Fibroblast of lung (primary cell): ENCODE measurements at places on chromosomes 11 and 22.

DNA sequence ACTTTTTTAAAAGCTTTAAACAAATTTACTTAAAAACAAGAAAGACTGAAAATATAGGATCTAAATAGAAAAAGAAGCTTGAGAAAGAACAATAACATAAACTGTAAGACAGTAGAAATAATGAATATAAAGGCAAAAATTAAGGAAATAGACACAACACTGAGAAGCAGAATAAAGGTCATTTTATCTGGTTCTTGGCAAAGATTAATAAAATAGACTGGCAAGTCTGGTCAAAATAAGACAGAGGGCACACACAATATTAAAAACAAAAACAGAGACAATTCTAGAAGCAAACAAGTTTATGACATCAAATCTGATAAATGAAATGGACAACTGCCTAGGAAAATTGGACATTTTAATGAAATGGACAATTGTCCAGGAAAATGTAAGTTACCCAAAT, 105.8 kb downstream of the ATG16L2 start:
- DNase-seq, result no peak

DNA sequence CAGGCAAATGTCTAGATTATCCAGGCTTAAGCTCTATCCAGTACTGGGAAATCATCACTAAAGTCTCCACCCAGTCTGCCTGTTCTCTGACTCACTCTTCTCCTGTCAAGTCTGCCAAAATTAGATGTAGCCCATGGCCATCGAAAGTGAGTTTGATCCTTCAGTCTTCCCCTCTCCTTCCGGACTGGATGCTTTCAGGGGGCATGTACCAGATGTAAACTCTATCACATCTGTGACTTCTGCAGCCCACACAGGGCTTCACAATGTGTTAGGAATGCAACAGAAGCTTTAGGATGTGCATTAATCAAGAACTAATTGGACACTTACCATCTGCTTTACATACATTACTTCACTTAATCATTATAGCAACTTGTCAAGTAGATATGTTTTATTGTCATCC, 12.3 kb downstream of the ME3 start:
- DNase-seq, result peak; percentile 74

- DNase-seq, result no peak
Observed at GRCh38 chr11:86769219-86769618, 31.1 kb upstream of the PRSS23 start.

GRCh38 chr11:57370251-57370650, 10.7 kb downstream of the PRG3 start:
- DNase-seq, result no peak

DNA sequence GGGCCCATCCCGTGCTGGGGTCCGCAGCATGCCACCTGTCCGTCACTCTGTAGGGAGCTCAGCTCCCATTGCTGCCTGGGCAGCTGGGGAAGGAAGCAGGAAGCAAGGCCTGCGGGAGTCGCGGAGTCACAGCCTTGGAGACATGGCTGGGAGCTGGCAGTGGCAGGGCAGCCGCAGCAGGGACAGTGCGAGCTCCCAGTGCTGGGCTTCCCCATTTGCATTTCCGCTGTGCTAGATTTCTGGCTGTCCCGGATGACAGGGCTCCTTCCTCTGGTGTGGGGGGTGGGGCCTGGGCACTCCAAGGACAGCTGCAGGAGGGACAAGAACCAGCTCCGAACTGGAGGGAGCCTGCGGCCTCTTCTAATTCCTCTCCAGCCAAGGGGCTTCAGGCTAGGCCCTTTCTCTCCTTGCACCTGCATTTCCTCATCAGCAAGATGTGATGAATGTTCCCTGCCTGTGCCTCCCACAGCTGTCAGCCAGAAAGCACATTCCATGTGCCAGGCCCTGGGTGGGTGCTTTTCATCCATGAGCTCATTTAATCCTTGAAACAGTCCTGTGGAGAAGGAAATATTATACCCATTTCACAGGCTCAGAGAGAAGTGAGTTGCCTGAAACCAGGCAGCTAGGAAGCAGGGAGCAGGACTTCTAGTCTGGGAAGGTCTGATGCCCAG, 48.0 kb downstream of the MYO7A start:
- no peak for DNase-seq

- DNase-seq, result peak; percentile 52
Observed at GRCh38 chr11:77065878-77066228, 918 bp upstream of the CAPN5 start.

GRCh38 chr11:134003792-134004495, 47.2 kb upstream of the IGSF9B start:
- DNase-seq, result no peak

DNA sequence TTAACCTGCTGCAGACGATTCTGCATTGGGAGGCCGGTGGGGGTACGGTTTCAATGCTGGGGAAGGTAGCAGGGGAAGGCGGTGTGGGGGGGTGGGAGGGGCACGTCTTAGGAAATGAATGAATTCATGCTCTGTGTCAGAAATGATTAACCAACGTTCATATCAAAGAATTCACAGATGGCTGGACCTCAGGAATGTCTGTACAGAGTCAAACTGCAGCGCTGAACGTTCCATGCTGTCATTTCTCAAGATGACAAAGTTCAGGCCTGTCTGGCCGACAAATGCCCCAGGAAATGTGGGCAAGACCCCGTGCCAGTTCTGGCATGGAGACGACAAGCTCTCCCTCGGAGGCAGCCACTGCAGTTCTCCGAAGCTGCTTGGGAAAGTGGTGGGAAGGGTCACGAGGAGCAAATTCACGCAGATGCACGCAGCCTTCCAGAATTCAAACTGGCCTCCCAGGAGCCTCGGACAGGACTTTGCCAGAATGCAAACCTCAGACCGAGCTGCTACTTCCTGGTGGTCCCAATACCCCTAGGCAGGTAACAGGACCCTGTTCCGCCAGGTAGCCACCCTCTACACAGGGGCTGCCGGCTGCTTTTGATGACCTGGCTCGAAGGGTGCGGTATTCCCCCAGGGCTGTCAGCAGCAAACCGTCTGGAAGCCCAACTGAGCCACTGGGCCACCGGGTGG, 81.5 kb downstream of the TRMU start:
- DNase-seq, result peak; percentile 96

DNA sequence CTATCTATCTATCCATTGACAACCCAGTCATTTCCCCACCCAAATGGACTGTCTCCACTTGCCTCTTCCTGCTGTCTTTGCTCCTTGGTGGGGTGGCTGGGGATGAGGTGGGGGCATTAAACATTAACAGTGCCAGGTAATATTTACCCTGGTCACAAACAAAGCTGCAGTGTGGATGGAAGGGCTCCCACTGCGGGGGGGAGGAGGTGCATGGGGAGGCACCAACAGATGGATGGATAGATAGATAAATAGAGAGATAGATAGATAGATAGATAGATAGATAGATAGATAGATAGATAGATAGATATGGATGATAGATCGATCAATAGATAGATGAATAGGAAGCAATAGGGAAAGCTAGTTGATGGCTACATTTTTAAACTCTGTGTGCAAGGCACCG, 2.3 kb upstream of the FXYD2 start:
- no peak for DNase-seq

DNA sequence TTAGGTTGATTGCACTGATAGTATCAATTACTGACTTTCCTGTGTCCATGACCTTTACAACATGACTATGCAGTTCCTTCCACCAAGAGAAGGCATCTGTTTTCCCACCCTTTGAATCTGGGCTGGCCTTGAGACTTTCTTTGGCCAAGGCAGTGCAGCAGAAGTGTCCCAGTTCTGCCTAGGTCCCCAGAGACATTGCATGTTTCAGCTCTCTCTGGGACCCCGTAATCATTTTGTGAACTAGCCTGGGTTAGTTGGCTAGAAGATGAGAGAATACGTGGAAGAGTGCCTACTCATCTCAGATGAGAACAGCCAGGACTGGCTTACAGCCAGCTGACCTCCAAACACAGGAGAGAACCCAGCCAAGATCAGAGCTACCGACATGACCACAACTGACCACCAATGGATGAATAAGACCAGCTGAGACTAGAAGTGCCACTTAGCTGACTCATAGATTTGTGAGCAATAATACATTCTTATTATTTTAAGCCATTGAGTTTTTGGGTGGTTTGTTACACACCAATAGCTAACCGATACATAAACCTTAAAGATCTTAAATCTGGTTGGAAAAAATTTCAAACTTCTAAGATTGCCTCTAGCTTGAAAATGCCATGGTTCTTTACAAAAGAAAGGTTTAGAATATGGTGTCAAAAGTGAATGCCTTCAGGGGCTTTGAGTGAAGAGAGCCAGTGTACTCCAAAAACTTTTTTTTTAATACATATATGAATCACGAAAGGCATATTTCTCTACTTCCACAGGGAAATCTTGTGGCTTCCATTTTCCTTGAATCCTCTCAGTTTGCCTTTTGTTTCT, 145.2 kb downstream of the FBXO7 start:
- peak; percentile 87 for DNase-seq

- DNase-seq, result no peak
Observed at GRCh38 chr11:71429701-71430100, 18.5 kb downstream of the DHCR7 start.

GRCh38 chr22:36948273-36949225, 35.1 kb downstream of the CSF2RB start:
- DNase-seq, result peak; percentile 41

GRCh38 chr11:46671958-46672315, 28.5 kb downstream of the ARHGAP1 start:
- no peak for DNase-seq
